Stimulated activated CD8-positive, alpha-beta memory T cell treated with anti-CD3 and anti-CD28 coated beads, Interleukin-2, amount 100 ng/mL, for 1 hour (primary cell): ENCODE measurements at places on chromosomes 1 and 21.

- no peak for DNase-seq
Measured at GRCh38 chr21:35529171-35529863, 480.2 kb upstream of the RUNX1 start.

GRCh38 chr1:96487971-96488370 is 233.6 kb upstream of the PTBP2 start:
- DNase-seq, result no peak

- DNase-seq, result no peak
Measured at GRCh38 chr1:42945164-42945563, 13.5 kb downstream of the SLC2A1 start.

DNA sequence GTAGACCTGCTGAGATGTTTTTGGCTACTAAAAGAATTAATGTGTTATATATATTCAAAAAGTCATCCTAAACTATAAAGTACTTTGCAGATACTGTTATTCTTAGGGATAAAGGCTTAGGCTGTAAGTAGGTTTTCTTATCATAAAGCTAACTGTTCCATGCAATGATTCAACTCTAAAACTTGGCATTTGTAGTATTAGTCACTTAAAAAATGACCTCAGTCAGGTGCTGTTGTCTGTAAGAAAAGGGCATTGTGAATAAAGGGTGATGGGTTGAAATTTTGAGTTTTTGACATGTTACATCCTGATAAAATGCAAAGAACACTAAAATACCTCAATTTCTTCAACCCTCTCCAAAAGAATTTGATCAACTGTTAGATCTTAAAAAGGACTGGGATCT is 32.9 kb downstream of the ADCY10 start:
- DNase-seq, result no peak

DNA sequence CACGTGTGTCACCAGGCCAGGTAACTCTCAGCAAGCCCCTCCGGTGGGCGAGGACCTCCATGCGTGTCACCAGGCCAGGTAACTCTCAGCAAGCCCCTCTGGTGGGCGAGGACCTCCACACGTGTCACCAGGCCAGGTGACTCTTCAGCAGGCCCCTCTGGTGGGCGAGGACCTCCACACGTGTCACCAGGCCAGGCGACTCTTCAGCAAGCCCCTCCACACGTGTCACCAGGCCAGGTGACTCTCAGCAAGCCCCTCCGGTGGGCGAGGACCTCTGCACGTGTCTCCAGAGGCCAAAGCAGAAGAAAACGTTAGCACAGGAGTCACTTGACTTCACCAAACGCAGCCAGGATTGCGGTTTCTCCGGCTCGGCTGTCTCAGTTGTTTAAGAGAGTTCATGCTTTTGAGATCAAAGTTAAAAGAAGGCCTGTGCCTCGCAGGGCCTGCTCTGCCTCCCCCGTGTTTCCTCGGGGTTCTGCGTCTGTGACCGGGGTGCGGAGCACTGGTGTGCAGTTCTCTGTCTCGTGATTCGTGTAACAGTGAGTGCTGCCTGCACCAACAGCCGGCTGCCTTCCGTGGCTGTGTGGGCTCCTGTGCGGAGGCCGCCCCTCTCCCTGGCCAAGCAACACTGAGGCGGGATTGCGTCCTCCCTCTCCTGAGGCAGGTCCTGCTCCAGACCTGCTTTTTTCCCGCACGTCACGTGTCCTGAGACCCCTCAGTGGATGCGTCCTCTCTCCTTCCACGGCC is 56.6 kb downstream of the PRKCZ start:
- no peak for DNase-seq

DNA sequence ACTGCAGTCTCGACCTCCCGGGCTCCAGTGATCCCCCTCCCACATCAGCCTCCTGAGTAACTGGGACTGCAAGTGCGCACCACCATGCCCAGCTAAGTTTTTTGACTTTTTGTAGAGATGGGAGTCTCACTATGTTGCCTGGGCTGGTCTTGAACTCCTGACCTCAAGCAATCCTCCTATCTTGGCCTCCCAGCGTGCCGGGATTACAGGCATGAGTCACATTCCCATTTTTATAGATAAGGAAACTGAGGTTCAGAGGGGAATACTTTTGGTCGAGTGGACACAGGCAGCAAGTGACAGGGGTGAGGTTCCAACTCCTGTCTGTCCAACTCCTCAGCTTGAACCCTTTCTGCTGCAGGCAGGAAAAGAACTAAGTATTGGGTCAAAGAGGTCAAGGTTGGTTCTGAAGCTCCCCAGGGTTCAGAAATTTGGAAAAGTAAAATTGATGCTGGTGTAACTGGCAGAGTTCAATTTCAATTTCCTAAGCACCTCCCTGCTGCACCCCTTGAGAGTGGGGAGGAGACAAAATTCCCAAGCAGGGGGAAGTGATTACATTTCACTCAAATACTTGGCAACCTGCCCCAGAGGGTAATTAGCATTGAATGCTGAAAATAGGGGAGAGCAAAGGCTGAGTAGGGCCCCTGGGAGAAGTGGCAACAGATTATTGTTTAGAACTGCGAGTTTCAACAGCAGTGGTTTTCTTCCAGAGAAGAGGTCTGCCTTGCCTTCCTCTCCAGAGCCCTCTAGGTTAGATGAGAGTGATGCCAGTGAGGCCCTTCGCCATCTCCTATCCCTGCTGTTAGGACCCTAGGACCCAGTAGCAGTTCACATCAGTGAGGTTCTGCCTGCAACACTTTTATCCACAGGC is 17.5 kb upstream of the ALPL start:
- DNase-seq, result no peak

- no peak for DNase-seq
Measured at GRCh38 chr21:46597031-46597430, 7.9 kb downstream of the S100B start.

DNA sequence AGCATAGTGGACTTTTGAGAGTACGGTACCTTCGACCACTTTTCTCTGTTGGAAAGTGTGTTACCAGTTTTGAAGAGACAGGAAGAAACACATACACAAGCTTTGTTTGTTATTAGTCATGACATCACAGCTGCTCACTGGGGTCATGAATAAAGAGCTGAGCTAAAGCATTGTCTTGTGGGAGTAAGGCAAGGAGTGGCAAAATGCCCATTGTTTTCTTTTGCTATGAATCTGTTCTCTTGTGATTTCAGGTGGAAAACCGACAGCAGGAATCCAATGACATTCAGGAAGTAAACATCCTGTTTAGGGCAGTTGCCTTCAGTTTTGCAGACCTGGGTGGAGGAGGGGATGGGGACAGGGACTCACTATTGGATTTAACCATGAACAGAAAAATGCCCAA is 66.2 kb downstream of the RGL1 start:
- no peak for DNase-seq

DNA sequence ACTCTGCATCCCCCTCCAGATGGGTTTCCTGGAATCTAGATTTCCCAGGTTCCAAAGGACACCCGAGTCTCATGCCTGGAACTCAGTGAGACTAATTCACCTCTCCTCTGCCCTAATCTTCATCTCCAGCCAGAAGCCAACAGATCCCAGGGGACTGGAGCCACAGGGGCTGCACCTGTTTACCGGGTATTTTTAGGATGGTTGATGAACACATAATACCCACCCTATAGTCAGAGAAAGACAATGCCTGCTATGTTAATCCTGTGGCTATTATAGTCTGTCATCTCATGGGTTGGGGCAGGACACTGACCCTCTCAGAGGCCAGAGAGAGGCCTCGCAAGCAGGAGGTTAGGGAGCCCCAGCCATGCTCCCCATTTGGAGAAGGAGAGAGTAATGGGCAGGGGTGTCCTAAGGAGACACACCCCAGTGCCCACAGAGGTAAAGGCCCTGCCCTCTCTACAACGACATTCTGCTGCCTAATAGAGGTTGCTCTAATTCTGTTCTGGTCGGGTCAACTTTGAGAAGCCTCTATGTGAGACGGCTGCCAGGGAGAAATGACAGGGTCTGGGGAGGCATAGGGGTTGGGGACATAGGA is 1.0 kb upstream of the TNNI1 start:
- DNase-seq, result no peak

- DNase-seq, result no peak
Measured at GRCh38 chr21:42469272-42469671, 26.8 kb downstream of the RSPH1 start.

- DNase-seq, result no peak
Measured at GRCh38 chr21:16134134-16134533, 404.4 kb downstream of the USP25 start.

DNA sequence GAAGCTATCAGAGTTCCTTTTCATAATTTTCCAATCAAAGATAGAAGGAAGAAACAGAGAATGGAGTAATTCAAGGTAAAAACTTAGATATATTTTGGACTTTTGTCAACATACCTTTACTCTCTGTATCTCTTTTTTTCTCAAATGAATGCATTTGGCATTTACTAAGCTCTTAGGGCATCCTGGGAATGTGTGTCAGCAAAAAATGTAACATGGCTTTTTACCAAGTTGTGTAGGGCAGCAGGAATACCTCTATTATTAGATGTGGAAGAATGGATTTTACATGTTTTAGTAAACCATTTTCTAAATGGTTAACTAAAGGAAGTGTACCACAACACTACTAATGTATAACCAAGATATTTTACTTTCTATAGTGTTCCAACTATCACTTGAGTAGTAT is 4.2 kb upstream of the COL11A1 start:
- DNase-seq, result no peak

DNA sequence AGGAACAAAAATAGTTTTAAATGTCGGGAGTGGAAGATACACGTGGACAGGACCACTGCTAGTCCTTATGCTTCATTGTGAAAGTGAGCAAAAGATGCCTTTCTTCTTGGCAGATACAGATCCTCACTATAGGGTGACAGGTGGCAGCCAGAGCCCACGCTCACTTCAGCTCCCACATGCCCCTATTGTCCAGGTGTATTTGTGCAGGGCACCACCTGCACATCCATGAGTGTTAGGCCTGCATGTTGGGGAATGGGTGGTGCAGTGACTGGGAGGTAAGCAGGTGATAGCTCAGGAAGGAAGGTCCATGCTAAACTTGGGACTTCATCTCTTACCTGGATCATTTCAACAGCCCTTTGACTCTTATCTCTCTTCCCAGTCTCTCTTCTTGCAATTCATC is 27.4 kb downstream of the SLC5A9 start:
- no peak for DNase-seq

DNA sequence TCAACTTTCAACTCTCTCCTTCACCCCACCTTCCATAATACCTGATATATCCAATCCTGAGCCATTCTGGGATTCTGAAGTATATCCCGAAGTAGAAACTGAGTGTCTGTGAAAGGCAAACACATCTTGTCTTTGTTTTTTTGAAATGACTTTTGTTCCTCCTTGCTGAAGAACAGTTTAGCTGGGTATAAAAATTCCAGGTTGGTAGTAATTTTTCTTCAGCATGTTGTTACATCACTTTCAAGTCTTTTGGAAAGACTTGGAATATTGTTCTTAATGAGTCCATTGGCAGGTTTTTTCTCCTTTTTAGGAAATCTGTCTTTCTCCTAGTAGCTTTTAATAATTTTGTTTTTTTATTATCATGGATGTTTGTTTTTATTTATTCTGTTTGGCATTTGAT is 32.7 kb downstream of the CRYAA start:
- DNase-seq, result no peak

- DNase-seq, result no peak
Measured at GRCh38 chr1:151819976-151820623, 11.5 kb downstream of the RORC start.

DNA sequence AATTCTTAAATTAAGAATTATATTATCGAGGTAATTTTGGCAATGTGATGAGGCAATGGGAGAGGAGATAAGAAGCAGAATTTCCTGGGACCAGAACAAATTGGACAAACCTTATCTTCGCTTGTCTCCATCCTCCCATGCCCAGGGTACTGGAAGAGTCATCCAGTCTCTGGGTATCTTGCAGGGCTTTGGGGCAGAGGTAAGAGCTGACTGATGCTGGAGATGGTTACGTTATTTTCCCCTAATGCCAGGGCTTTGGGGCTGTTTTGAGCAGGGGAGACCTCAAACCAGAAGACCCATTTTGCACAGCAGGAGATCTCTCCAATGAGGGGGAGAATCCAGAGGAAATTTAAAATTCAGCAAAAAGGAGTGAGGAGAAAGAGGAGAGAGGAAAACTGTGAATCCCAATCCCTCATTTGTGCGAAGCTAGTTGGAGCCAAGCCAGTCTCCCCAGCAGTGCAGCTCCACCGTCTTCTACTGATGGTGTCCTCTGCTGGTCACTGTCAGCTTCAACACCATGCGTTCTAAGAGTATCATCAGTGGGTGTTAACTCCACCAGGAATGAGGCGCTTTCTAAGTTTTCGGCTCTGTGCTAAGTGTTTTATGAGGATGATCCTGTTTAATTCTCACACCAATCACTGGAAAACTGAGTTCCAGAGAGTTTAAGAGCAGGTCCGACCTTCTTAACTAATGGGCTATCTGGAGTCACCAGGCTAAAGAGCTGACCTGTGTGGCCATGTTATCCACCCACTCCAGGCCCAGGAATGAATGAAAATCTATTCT is 86.8 kb upstream of the CD34 start:
- DNase-seq, result peak; percentile 2

- DNase-seq, result no peak
Measured at GRCh38 chr1:176193663-176194062, 13.4 kb downstream of the COP1 start.

DNA sequence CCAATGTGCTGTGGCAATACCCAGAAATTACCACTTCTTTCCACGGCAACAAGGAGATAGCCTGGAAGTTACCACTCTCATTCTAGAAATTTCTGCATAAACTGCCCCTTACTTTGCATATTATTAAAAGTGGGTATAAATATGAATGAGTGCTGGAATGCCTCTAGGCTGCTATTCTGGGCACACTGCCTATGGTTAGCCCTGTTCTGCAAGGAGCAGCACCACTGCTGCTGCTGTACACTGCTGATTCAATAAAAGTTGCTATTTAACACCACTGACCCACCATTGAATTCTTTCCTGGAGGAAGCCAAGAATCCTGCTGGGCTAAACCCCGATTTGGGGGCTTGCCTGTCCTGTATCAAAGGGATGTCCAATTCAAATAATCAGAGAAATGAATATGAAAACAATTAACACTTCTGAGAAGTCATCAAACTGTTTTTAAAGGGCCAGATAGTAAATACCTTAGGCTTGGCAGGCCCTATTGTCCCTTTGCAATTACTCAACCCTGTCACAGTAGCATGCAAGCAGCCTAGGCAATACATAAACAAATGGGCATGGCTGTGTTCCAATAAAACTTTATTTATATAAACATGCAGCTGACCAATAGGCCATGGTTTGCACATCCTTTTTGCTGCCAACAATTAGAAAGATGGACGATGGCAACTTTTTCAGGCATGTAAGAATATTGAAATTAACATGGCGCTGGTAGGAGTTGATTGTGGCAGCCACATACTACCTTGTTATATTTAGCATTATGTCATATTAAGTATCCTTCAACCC is 369.4 kb upstream of the B3GALT2 start:
- no peak for DNase-seq

- DNase-seq, result no peak
Measured at GRCh38 chr1:197771904-197772556, 3.2 kb downstream of the DENND1B start.
